Nucleus accumbens (tissue), 56 donors: ENCODE measurements at places on chromosomes 3 and 15.

GRCh38 chr3:134163096-134163495 is 87.6 kb downstream of the RYK start:
- DNase-seq, result no peak

GRCh38 chr3:66253790-66254620 is 33.2 kb downstream of the SLC25A26 start:
- no peak for DNase-seq

DNA sequence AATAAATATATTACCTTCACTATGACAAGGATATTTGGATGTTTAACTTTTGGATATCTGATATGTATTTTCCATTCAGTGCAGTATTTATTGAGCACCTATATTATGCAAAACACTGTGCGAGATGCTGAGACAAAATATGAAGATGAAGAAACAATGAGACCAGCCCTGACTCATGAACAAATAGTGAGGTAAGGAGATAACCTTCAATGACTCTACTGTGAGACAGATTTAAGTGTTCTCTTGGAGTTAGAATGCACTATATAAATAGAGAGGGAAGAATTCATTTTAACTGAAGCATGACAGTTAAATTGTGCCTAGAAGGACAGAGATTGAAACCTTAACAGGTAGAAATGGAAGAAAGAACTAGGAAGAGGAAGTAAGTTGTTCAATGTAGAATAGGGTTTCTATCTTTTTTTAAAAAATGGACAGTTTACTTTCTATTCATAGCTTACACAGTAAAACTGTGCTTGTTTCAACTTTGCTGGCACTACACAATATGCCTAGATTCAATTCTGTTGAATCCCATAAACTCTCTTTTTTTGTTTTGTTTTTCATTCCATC is 124.2 kb downstream of the ZBTB20 start:
- DNase-seq, result no peak

DNA sequence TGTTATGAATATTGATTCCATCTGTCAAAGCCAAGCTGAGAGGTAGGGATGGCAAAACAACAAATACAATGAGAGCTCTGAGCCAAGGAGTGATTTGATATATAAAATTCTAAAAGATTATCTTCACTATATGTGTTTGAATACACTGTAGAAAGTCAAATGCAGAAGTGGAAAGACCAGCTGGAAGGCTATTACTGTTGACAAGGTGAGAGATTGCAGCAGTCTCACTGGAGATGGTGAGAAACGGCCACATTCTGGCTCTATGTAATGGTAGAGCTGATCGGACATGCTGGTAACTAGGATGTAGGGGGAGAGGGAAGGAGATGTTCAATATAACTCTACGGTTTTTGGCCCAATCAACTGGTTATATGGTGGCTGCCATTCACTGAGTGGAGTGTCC is 434.2 kb upstream of the SUCLG2 start:
- DNase-seq, result no peak

DNA sequence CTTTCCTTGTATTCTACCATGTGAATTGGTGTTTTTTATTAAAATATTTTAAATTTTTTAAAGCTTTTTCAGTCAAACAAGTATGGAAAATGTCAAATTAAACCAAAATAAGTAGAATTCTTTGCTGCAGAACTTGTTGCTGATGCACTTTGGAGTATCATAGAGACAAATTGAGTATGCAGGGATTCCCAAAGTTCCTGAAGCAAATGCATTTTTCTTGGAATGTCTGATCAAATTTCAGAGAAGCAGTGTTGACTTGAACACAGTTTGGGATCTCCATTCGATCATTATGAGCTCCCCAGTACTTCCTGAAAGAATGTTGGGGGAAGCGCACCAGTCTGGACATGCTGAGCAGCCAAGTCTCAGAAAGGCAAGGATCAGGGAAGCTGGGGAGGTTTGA is 517.8 kb upstream of the CFAP20DC start:
- DNase-seq, result no peak

DNA sequence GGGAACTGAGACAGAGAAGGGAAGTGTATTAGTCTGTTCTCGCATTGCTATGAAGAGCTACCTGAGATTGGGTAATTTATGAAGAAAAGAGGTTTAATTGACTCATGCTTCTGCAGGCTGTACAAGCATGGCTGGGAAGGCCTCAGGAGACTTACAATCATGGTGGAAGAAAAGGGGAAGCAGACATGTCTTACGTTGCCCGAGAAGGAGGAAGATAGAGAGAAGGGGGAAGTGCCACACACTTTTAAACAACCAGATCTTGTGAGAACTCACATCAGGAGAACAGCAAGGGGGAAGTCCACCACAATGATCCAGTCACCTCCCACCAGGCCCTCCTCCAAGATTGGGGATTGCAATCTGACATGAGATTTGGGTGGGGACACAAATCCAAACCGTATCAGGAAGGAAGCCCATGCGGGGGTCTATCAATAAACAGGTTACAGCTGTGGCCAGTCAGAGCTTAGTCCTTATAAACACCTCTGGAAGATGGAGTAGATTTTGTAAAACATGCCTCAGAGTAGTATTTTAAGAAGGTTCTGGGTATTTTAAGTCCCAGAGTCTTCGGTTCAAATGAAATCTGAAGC is 153.9 kb downstream of the GHSR start:
- DNase-seq, result no peak

GRCh38 chr3:128555098-128555825 is 62.3 kb upstream of the GATA2 start:
- DNase-seq, result no peak

- no peak for DNase-seq
Observed at GRCh38 chr3:23219117-23219516, 16.0 kb downstream of the UBE2E2 start.

- DNase-seq, result no peak
Observed at GRCh38 chr15:69983696-69984265, 113.9 kb downstream of the TLE3 start.

GRCh38 chr3:148992027-148992634 is 791 bp downstream of the GYG1 start:
- peak; percentile 8 for DNase-seq

GRCh38 chr3:28672406-28672805 is 323.8 kb upstream of the AZI2 start:
- no peak for DNase-seq

GRCh38 chr3:10136426-10137005 is 5.1 kb upstream of the VHL start:
- DNase-seq, result no peak

DNA sequence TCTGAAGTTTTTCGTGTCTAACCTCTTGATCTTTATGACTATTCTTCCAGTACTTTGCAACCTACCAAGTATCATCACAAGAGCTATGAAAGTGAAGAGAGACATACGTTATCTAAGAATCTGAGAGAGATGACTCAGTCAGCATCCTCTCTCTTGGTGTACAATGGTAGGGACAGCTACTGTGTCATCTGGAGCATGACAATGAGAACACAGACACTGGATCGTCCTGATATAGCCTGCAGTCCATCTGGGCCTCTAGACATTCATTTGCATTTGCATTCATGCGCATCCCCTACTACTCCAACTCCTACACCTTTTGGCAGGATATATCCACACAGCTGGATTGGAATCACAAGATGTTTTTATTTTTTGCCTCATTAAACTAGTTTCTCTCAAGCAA is 115.2 kb downstream of the PEX5L start:
- no peak for DNase-seq

DNA sequence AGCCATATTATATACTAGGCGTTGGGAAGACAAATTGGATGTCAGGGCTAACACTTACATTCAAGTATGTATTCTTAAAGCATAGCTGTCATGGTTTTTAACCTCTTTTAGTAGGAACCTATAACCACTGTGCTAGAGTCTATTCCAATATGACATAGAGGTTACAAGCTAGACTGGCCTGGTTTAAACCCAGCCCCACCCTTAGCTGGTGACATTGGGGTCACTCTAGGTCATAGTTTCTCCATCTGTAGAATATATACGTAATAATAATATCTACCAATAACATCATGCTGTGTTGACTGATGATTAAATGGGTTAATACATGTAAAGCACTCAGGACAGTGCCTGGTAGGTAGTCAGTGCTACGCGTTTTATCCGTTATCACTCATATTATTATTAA is 16.7 kb downstream of the NRROS start:
- DNase-seq, result no peak

DNA sequence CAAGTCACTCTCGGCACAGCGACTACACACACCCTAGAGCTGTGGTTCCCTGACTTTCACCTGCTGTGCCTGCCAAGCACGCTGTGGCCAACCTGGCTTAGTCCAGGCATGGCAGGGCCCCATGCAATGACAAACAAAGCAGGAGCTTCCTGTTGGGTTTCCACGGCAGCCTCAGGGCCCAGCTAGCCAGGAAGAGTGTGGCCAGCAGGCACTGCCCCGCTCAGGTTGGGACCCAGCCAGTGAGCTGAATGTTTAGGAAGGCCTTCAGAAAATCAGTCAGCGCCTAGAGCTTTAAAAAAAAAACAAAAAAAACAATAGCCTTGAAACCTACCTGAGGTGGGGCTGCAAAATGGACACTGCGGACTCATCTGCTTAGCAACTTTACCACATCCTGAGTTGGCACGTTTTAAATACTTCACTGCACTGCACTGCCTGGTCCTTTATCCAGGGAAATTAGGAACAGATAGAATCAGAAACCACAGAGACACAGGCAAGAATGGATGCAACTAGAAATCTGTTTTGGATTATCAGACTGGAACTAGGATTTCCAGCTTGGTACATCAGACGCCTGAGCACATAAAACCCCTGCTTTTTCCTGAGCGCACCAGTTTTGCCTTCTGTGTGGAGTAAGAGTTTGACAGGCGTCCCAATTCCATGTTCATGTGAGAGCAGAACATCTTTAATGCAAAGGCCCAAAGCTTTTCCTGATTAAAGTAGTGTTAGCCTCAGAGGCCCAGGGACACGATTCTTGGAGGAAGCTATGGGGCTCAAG is 36.2 kb upstream of the LDHAL6B start:
- no peak for DNase-seq

DNA sequence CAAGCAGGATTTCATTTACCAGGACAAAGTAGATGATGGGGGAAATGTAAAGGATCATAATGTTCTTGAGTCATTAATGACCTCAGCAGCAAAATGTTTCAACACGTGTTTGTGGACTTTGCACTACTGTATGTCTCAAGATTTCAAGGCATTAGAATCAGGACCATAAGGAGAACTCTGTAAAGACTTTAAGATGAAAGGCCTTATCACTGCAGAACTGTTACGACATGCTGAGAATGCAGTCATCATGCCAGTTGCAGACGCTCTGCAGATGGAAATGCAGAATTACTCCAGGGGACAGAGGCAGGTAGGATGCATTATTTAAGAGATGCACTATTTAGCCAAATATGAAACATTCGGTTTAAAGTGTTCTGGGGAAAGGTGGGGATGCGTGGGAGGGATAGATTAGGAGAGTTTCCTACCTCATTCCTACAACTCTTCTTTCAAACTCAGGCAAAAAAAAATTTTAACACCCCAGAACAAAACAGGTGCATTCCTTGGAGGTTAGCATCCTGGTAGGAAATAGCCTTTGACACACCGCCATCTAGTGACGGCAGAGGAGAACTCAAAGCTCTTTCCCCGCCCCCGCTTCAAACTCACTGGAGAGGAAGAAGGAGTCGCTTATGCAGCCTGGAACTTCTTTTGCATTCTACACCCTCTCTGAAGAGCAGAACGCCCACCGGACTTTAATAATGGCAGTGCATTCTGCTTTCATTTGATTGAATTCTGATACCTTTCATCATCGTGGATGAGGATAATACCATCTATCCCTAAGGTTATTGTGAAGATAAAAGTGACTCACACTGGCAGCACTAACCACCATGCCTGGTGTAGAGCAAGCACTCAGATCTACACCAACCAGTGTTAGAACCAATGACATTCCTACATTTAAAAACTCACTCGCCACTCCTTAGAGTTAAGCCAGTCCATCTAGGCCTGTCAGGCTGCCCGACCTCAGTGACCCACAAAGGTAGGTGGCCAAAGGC is 43.1 kb upstream of the TOPAZ1 start:
- peak; percentile 78 for DNase-seq

- no peak for DNase-seq
Observed at GRCh38 chr3:128081226-128081625, 29.0 kb downstream of the SEC61A1 start.

GRCh38 chr15:59791079-59791478 is 102.0 kb upstream of the BNIP2 start:
- DNase-seq, result no peak

- DNase-seq, result peak; percentile 73
Observed at GRCh38 chr15:58988006-58988785, 733 bp downstream of the RNF111 start.

GRCh38 chr15:65688462-65688861 is 66.7 kb downstream of the SLC24A1 start:
- DNase-seq, result no peak

GRCh38 chr3:30496066-30496966 is 110.1 kb upstream of the TGFBR2 start:
- no peak for DNase-seq

DNA sequence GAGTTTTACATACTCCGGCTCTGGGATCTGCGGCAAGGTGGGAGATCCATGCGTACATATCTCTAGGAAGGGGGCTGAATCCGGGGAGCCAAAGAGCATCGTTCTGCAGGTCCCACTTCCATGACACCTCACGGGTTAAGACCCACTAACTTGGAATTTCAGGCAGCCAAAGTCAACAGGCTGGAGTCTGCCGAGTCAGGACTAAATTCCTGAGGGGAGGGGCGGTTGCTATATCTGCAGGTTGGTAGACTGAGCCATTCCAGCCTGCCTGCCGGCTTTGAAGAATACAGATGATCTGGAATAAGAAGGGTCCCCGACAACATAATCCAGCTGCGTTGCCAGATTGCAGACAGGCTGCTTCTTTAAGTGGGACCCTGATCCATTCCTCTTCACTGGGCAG is 65.4 kb upstream of the PEX5L start:
- DNase-seq, result no peak

DNA sequence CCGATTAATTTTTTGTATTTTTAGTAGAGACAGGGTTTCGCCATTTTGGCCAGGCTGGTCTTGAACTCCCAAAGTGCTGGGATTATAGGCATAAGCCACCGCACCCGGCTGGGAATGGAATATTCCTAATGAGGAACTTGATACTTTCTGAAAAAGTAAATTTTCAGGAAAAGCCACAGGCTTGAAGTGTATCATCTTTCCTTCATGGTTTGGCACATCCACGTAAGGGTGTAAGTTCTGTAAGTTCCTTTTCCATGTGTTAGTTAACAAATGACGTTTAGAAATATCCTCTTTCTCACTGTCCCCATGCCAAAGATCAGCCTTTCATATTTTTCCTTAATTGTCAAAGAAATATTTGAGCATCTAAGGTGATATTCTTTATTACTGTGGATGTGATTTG is 24.9 kb downstream of the TMEM45A start:
- DNase-seq, result no peak

GRCh38 chr3:150237490-150237889 is 170.6 kb upstream of the TSC22D2 start:
- DNase-seq, result no peak

GRCh38 chr3:48546203-48546829 is 10.3 kb downstream of the PFKFB4 start:
- DNase-seq, result no peak

GRCh38 chr15:44804298-44805046 is 68.1 kb downstream of the TRIM69 start:
- DNase-seq, result no peak

GRCh38 chr3:34012102-34012461 is 213.7 kb downstream of the PDCD6IP start:
- DNase-seq, result no peak
